Sciatic nerve (tissue), 2 donors: ENCODE measurements at places on chromosomes 12 and 14. TPM values are rescaled to one million over a fixed set of nuclear protein-coding genes. Genes with fewer than 3 reads are reported as not detected.
A peak's percentile ranks its signal among the peaks of the same experiment; 100 is the strongest.

- no peak for DNase-seq
Observed at GRCh38 chr12:93056971-93057535, 128.0 kb upstream of the EEA1 start.

- DNase-seq: no peak
Observed at GRCh38 chr12:10331642-10332239, 24.1 kb downstream of the KLRD1 start.

DNA sequence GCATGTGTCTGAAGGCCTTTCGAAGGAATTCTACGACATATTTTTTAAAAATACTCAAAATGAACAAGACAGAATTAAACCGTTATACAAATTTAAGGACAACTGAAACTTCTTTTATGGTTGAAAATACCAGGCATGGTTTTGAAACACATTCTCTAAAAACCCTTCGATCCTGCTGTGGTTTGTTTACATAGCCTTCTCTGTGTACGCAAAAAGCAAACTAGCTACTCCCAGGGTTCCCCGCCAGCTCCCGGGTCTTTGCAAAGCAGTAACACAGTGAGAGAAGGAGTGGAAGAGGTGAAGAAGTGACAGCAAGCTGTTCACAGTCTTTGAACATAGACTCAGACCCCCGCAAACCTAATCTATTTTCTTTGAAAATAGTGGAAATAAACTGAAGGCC lies 2.2 kb upstream of the TC2N start:
- DNase-seq: no peak

DNA sequence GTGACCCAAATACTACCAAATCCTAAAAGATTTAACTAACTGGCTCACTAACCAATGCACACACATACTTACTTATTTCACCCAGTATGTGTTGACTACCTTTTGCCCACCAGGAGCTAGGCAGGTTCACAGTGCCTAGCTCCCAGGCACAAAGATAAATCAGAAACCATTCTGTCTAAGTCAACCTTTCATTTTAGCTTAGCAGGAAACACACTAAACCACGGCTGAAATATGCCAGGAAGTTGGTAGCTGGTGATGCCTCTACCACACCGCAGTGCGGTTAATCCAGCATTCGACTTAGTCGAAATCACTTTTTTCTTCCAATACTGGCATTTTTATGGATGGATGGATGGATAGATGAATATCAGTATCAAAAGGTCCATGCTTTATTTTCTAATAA lies 597.7 kb downstream of the DIO2 start:
- DNase-seq: no peak

DNA sequence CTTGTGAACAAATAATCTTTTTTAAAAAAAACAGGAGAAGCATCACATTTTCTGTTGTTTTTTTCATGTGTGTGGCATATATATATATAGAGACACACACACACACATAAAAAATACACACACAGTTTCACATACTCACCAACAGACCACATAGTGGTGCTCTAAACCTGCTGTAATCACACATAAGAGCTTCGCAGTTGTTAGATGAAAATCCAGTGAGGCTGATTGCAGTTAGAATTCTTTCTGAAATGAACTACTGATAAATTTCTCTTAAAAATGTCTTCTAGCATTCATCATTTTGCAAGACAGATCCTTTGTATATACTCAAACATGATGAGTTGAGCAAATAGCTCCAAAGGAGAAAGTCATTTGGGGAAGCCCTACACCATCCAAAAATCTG lies 434.3 kb upstream of the STXBP6 start:
- DNase-seq: no peak

DNA sequence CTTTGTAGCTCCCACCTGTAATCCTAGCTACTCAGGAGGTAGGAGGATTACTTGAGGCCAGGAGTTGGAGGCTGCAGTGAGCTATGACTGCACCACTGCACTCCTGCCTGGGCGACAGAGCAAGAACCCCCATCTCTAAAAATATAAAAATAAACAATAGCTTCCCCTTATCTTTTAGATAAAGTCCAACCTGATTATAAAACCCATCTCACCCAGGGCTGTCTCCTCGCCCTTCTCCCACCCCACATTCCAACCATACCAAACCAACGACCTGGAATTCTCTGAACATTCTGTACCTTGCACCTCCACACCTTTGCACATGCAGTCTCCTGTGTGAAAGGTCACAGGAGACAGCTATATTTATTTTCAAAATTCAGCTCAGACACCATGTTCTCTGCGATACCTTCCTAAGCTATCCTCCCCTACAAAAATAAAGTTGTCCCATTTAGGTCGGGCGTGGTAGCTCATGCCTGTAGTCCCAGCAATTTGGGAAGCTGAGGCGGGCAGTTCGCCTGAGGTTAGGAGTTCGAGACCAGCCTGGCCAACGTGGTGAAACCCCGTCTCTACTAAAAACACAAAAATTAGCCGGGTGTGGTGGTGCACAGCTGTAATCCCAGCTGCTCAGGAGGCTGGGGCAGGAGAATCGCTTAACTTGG lies 7.7 kb downstream of the SLC7A7 start:
- DNase-seq: no peak

Gene DAO
- total RNA-seq: not detected

DNA sequence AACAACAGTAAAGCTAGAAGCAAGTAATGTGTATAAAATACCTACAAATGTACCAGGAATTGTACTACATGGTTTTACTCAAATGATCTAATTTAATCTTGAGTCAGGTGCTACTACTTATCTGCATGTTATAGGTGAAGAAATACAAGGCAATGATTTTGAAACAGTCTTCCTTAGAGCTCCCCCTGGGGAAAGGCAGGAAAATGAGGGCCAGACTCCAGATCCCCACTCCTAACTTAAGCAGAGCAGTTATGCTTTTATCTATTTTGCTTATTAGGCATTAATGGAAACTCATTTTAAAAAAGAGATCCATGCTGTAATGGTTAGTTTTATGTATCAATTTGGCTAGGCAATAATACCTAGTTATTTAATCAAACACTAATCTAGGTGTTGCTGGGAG lies 109.3 kb upstream of the CPSF6 start:
- DNase-seq: no peak

- DNase-seq: no peak
Observed at GRCh38 chr14:101588990-101589389, 27.7 kb downstream of the DIO3 start.

GRCh38 chr12:95385246-95386035 lies 88.5 kb upstream of the METAP2 start:
- DNase-seq: no peak

- no peak for DNase-seq
Observed at GRCh38 chr14:101830271-101830670, 68.8 kb downstream of the PPP2R5C start.

GRCh38 chr12:117850048-117850447 lies 118.7 kb downstream of the KSR2 start:
- no peak for DNase-seq

DNA sequence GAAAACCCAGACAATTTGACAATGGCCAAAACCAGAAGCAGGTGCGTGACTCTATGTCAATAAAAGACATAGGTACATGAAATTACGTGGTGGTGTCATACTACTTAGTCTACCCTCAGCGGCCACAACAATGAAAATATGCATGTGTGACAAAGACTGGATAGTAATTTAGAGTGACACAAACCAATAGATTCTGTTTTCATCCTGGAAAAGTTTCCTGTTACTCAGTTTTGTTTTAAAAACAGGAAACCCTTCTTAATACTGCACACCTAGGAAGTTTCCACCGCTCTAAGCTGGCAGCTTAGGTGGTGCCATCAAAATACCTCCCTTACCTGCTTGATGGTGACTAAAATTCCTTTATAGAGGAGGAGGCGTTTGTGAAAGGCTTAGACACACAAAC lies 15.1 kb downstream of the POU6F1 start:
- DNase-seq: no peak

Gene BICDL1
- total RNA-seq: 1.5 TPM

Gene ERP27
- total RNA-seq: 1.0 TPM

Gene OAS2
- 8.4 TPM for total RNA-seq

DNA sequence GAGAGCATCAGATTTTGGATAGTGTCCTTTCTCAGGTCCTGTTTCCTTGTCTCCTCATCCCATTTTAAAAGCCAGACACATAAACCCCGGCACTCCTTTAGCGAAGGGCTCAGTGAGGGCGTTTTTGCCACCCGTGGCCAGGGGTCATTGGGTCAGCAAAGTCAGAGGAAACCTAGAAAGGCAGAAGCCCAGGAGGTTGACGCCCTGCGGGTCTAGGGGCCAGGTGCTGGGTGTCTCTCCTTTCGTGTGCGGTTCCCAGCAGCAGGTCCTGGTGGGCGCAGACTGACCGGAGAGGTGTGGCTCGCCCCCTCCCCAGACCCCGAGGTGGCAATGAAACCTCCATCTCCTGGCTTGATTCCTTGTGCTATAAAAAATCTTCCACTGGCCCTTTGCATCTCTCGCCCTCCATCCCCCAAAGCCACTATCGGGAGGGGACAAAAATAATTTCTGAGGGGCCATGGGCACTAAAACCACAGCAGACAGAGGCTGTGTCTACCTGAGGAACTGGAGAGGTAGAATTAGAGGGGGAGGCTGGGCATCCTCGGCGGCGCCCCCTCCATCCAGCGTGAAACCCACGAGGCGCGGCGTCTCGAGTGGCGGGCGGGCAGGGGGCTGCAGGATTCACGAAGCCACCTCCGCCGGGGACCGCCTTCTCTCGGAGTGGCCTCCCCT lies 858 bp upstream of the FRMD6 start:
- peak; percentile 71 for DNase-seq

GRCh38 chr12:105569886-105570285 lies 239.4 kb downstream of the C12orf75 start:
- DNase-seq: no peak

GRCh38 chr12:51326698-51327439 lies 2.9 kb upstream of the BIN2 start:
- DNase-seq: no peak

Gene OR4K2
- total RNA-seq: not detected

DNA sequence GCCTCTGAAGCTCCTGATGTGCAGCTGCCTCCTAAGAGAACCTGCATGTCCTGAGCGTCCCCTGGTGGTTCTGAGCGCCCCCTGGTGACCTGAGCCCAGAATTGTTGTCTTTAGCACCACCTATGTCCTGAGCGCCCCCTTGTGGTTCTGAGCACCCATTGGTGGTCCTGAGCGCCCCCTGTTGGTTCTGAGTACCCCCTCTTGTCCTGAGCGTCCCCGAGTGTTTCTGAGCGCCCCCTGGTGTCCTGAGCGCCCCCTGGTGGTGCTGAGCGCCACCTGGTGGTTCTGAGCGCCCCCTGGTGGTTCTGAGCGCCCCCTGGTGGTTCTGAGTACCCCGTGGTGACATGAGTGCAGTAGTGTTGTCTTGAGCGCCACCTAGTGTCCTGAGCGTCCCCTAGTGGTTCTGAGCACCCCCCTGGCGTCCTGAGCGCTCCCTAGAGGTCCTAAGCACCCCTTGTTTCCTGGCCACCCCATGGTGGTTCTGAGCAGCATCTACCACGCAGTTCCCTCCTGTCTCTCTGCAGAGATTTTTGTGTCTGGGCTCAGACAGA lies 782.5 kb downstream of the TMEM121 start:
- no peak for DNase-seq

- no peak for DNase-seq
Observed at GRCh38 chr12:107386569-107386968, 293.2 kb upstream of the CRY1 start.

Gene ORAI1
- 14.0 TPM for total RNA-seq

Gene SOAT2
- 1.2 TPM for total RNA-seq

Gene C14orf180
- total RNA-seq: 4.7 TPM

DNA sequence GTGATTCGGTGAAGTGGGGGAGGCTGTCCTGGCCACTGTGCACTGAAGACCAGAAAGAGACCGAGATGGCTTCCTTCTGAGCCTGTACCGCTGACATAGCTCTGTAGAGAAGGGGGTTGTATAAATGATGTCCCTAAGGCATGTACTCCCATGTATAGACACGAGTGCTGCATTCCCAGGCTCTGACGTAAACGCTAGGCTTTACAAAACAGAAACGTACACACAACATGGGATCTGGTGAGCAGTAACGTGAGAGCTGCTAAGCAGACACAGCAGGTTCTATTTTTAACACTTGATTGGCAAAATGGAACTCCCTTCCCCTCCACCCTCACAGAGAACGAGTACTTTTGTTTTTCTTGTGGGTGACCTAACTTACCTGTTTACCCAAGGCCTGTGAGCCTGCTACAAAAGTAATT lies 35.9 kb downstream of the ACADS start:
- no peak for DNase-seq

GRCh38 chr14:99131632-99132271 lies 140.2 kb downstream of the BCL11B start:
- DNase-seq: no peak

GRCh38 chr14:21723431-21724045 lies 49.9 kb upstream of the OR4E1 start:
- no peak for DNase-seq

Gene CD163L1
- 12.0 TPM for total RNA-seq

DNA sequence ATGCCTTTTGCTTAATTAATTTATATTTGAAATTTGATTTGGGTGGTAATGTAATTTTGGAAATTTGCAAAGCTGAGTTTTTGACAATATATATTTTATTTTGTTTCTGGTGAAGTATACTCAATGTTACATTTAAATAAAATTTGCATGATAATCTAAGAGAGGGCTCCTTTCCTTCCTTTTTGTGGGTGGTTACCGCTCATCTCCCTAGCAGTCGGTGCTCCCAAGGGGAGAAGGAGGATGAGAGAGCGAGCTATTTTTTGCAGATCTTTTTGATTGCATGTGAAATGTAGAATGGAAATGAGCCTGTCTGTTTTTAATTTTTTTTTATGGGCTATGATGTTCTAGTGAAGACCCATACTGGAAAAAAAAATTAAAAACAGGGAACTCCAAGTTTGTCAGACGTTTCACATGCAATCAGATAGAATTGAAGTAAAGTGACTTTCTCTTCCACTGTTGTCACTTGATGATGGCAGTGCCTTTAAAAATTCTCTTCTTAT lies 39.8 kb downstream of the MSRB3 start:
- no peak for DNase-seq

GRCh38 chr12:56995201-56995929 lies 11.0 kb downstream of the ZBTB39 start:
- DNase-seq: no peak

DNA sequence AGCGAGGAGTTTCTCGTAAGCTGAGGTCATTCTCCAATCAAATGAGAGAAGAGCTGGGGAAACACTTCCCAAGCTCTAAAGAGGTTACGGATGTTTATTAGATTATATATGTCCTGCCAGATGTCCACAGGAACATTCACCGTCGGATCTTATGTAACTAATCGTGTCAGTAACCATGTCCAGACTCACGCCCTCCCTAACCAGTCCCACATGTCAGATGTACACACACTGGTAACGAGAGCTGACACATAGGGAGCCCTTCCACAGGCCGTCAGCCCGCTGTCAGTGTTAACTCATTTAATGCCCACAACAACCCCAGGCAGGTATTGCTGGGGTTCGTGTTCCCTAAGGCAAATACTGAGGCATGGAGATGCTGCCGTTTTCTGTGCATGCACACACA lies 223.7 kb upstream of the RTL1 start:
- no peak for DNase-seq

Gene P3H3
- 27.4 TPM for total RNA-seq
